ENCODE measurements at places on chromosomes 4 and X.

DNA sequence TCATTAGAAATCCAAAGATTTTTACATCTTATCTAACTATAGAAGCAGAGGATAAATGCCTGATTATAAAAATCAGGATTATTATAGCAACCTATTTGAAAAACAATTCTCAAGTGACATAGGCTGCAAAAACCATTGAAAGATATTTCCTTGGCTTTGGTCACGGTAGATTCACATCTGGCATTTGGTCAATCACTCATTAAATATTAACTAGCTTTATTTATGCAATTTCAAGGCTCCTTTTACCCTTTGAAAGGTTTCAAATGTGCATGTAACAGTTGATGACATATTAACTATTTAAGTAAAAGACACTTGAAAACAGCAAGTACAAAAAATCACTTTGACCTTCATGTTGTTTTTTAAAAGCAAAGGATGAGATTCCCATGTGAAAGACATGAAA lies 98.1 kb downstream of the MMRN1 start:
- no peak for DNase-seq

DNA sequence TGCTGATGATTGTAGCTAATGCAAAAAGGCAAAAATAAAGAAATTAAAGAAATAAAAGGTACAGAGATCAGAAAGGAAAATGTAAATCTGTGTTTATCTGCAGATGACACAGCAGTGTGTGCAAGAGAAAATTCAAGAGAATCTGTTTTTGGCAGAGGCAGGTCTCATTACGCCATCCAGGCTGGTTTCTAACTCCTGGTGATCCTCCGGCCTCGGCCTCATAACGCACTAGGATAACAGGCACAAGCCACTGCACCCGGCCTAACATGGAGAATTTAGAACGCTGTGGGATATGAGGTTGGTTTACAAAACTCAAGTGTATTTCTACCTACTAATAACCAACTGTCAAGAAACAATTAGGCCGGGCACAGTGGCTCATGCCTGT lies 29.4 kb downstream of the CTBP1 start:
- no peak for DNase-seq

- DNase-seq, result peak; percentile 18
Measured at GRCh38 chrX:51395810-51396728, 63.4 kb downstream of the NUDT10 start.

DNA sequence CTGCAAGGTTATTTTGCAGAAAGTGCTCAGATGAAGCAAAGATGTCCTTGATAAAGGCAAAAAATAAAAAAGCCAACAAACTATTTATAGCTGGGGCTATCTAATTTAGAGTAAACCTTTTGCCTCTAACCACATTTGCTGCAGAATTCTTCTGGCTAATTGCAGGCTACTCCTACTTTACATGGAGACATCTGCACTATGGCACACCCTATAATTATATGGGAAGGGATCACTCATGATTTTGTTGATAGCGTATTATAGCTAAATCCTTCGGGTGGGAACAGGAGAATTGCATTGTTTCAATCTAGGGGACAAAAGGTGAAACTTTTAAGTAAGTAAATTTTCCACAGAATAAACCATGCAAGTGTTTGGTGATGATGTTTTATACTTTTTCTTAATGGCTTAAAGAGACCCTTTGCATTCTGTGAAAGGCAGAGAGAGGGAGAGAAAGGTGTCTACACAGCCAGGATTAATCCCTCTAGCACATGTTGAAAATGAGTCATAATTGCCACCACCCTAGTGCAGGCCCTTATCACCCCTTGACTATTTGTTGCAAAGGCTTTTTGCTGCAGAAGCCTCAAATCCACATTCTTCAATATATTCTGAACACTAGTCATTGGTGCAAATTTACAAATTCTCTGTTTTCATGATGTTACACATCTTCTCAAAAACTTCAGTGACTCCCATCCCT lies 221.3 kb upstream of the BMP3 start:
- DNase-seq, result no peak

DNA sequence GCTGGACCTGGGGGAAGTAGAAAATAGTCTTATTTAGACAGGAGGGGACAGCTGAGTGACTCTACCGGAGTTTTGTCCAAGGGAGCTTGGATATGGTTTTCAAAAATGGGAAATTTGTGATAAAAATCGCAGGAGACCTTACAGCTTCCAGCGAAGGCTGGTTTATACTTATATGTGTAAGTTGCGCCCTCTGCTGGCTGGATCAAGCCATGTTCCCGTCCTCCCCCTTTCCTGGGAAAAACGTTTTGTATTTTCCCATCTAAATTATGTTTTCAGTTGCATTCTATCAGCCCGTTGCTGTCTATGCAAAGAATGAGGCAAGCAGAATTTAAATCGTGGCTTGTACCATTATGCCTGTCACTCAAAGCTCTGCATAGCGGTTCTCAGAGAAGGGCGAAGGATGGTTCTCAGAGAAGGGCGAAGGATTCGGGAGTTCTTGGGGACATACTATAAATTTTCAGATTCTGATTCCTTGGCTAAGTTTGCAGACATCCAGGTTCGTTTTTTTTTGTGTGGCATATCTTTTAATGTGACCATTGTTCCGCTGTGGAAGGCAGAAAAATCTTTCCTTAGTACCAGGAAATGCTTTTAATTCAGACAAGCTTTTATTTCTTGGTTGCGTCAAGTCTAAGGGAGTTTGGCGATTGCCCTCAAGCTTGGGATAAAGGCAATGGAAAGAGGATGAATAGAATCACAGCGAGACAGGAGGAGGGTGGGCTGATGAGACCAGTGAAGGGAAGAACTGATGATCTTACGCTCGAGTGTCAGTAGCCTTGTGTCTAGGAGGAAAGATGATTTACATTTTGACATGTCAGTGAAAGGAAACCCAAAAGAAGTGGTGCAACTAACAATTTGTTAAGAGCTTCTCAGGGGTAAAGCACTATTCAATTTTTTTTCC lies 128.5 kb upstream of the ARX start:
- DNase-seq, result no peak

GRCh38 chr4:39497909-39498726 lies 29.1 kb downstream of the UGDH start:
- no peak for DNase-seq

GRCh38 chr4:3223346-3223745 lies 25.6 kb upstream of the MSANTD1 start:
- no peak for DNase-seq

DNA sequence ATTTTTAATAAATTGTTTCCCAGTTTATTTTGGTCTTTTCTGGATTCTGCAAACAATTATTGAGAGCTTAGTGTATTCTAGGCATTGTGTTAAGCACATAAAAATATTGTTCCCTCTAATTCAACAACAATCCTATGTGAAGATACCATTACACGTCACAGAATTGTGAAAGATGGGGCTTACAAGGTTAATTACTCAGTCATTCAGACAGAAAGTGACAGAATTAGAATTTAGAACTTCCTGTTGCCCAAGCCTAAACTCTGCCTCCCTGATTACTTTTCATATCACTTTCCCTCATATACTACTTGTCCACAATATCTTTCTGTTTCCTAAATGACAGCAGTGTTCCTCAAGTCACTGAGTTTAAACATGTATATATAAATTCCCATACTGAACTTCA lies 186.7 kb upstream of the VEGFC start:
- no peak for DNase-seq

- DNase-seq, result no peak
Measured at GRCh38 chr4:169818063-169818679, 60.4 kb upstream of the HPF1 start.

DNA sequence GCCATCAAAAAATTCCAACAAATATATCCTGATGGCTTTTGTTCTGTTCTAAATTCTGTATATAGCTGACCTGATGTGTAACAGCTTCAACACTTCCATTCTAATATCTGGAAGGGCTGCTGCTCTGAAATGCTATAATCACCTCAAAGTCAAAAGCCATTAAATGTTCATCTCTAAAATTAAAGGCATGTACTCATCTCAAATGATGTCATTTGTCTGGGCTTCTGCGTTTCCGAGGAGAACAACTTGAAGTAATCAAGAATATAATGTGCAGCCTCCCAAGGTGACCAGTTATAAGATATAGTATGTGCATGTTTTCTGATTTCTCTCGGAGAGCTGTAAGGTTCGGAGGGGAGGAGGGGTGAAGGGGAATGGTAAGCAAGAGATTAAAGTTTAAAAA lies 237.6 kb downstream of the SCFD2 start:
- DNase-seq, result no peak

GRCh38 chrX:69287095-69287494 lies 121.8 kb upstream of the PJA1 start:
- no peak for DNase-seq

DNA sequence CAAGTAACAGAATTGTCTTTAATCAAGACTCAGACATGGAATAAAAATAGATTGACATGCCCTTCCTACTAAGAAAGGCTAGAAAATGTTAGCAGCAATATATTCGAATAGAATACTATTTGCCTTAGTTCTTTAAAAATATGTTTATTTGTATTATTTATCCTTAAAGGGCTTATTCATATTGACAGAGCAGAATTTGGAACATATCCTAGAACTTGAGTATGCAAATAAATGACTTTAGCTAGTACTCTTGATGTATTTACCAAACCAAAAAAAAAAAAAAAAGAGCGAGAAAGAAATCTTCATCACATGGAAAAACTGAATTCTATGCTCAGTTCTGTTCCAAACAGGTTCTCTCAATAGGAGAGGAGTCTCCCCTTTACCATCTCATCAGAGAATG lies 68.9 kb upstream of the PPARGC1A start:
- no peak for DNase-seq

- no peak for DNase-seq
Measured at GRCh38 chr4:157700898-157701694, 471.7 kb downstream of the GASK1B start.

- peak; percentile 43 for DNase-seq
Measured at GRCh38 chrX:102651242-102652011, at the start of gene GPRASP1. GPRASP1 (plus strand) TSS chrX:102651483; CDS start chrX:102653914, 2,431 bp downstream.

GRCh38 chrX:74449322-74449936 lies 28.1 kb downstream of the SLC16A2 start:
- DNase-seq, result peak; percentile 1
